H4 (cell line): ENCODE measurements at places on chromosomes 3 and 15. TPM values are rescaled to one million over a fixed set of nuclear protein-coding genes. Genes with fewer than 3 reads are reported as not detected.
A peak's percentile ranks its signal among the peaks of the same experiment; 100 is the strongest.

The SLC9C1 gene
- total RNA-seq, result not detected in 2 replicates

DNA sequence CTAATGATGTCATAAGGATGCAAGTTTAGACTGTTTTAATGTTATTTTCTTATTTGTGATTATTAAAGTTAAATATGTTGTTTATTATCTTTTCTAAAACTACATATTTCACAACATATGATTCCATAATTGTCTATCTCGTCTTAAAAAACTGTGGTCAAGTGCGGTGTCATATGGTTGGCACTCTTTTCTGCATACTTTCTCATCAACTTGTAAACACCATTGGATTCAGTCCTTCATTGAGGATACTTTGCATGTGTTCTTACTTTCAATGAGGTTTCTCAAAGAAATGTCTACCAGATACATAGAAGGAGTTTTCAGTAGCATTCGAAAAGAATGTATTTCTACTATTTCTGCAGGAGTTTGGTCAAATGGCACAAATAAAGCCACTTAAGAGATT lies 22.0 kb upstream of the ALPK3 start:
- DNase-seq, result no peak

- peak; percentile 2 for DNase-seq
These were observed 31.1 kb downstream of the OXSM start for GRCh38 chr3:25820816-25821486.

DNA sequence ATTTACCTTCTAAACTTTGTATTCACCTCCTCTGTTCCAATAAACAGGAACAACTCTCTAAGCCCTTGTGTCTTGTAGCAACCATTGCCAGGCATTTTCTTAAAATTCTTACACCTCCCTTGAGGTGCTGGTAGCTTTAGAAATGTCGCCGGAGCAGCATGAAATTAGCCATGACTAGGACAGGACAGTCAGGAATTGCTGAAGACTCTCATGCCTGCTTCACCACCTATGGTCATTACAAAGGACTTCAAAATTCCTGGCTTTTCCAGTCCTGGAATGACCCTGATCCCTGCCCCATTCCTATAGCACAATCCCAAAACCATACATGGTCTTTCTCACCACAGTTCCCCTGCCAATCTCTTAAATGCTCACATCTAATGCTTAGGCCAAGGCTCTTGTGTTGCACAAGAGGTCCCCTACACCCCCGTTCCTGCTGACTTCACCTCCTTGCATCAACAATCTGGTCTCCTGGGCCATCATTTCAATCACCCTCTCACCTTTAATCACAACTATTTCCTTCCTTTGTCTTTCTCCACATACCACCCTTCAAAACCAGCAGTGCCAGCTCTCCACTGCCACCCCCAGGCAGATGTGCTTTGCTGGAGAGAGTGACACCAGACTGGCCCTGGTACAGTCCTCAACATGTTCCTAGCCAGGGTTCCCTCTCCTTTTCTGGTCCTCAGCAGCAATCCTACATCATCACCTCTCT lies 113.2 kb upstream of the TJP1 start:
- no peak for DNase-seq

The NR1I2 gene
- total RNA-seq, result not detected in 2 replicates

The TMC3 gene
- total RNA-seq, result not detected in 2 replicates

The CHRNA7 gene
- 0.90 and 4.0 TPM in 2 replicates for total RNA-seq

GRCh38 chr15:41640985-41641384 lies 19.2 kb upstream of the MGA start:
- no peak for DNase-seq

The TMOD2 gene
- total RNA-seq, result 0.64 and 7.1 TPM in 2 replicates

DNA sequence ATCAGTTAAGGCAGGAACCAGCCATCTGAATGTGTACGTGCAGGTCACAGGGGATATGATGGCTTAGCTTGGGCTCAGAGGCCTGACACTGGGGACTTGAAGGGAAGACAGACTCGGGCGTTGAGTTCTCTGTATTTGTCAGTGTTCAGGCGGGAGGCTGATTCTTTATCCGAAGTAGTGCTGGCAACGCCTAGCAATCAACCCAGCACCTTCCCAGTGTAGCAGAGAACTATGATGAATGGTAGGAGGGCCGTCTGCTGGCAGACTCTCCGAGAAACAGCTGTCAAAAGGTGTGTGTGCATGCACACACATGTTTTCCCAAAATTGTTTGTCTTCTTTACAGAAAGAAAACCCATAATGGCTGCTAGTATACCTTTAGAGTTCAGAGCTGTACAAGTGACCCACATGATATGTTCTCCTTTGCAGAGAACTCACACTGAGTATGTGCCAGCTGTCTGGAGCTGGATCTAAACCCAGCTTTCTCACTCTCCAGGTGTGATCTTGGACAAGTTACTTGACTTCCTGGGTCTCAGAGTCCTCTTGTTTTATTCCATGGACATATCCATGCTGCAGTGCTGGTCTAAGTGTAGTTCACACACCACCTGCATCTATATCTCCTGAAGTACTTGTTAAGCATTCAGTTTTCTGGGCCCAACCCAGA lies 74.5 kb upstream of the LARS2 start:
- no peak for DNase-seq

DNA sequence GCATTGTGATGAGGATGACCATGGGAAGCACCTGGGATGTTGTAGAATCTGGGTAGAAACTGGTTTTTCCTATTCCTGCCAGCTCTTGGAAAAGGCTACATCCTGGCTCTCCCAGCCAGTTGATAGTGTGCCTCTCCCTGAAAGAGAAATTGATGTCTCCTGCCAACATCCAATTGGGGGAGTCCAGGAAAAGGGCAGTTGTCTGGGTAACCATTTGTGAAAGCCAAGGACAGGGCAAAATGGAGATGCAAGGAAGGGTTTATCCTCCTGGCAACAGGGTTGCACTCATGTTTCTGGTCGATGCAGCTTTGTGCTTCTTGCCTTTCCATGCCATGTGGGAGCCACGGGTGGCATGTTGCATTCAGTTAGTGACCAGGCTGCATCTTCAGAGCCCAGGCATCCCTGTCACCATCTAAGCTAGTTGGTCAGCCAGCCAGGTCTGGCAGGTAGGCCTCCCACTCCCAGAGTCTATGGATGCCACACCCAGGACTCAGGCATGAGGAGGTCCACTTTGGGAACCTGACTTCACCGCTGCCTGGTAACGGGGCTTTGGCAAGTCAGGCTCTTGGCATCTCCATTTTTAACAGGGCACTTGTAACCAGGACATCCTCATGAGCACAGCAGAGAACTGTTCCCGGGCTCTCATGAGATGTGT lies 153.5 kb downstream of the DNAJB8 start:
- DNase-seq, result no peak

DNA sequence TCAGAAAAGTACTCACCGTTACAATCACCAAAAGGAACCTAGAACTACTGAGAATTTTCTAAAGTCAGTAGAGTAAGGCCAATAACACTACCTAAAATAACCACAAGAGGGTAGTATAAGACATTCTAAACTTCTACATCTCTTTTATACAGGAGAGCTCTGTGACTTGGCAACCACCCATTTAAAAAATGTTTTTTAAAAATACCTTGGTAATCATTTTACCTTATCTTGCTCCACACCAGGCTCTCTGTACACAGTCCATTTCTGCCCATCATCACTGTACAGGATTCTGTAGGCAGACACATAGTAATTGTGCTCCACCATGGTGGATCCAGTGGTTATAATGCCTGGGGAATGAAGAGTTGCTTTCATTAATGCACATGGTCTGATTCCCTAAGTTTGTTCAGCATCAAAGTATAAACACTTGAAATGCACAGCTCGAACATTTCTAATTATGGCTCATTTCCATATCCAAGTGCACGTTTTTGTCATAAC lies 54.5 kb downstream of the ST3GAL6 start:
- DNase-seq, result peak; percentile 46

DNA sequence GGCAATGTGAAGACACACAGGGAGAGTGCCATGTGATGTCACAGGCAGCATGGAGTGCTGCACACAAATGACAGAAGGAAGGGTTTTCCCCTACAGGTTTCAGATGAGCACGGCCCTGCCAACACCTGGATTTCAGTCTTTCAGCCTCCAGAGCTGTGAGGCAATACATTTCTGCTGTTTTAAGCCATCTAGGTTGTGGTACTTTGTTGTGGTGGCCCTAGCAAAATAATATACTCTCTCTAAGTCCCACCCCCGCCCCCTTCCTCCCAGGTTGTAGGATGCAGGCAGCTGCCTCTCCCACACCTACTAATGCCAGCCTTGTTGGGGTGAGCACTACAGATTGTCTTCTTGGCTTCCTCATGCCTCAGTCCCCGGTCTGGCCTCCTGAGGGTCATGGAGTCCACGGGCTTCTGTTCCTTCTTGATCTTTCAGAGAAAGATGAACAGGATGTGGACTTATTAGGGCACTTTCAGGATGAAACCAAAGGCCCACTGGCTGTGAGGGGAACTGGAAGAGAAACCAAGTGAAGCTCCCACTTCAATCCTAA lies 180.0 kb downstream of the CD47 start:
- no peak for DNase-seq

The P2RY14 gene
- not detected in 2 replicates for total RNA-seq

The EBLN2 gene
- total RNA-seq, result 0.04 and 0.76 TPM in 2 replicates

GRCh38 chr3:127139601-127140500 lies 53.1 kb upstream of the PRR23E start:
- DNase-seq, result no peak

The ZDHHC23 gene
- 3.9 and 5.1 TPM in 2 replicates for total RNA-seq

DNA sequence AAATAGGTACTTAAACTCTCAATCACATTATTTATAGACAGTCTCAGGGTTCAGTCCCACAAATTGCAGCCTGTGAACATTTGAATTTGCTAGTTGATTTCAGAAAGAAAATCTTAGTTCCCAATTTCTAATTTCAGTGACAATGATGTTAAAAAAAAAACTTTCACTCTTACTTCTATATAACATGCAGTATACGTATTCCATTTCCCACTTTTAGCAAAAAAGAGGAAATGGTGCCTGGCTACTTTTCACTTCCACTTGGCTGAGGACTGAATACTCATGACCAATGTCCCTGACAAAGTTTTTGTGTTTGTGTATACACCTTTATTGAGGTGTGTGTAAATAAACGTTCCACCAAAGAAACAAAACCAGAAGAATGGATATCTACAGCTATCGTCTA lies 32.1 kb upstream of the XCR1 start:
- no peak for DNase-seq

The THSD4 gene
- 0.58 and 1.2 TPM in 2 replicates for total RNA-seq

The CHST13 gene
- 0.37 TPM in 1 of 2 replicates, not detected in the other for total RNA-seq

The CAMK2N2 gene
- total RNA-seq, result 0.47 and 1.6 TPM in 2 replicates
